ENCODE measurements at places on chromosomes 4 and X. TPM values are rescaled to one million over a fixed set of nuclear protein-coding genes. Genes with fewer than 3 reads are reported as not detected.
A peak's percentile ranks its signal among the peaks of the same experiment; 100 is the strongest.

Gene MGAT4D
- total RNA-seq = not detected

Gene FANCB
- 13.2 TPM for total RNA-seq

Gene CT55
- not detected for total RNA-seq

Gene MAGEE2
- total RNA-seq = not detected

GRCh38 chr4:165156906-165157305 is 44.2 kb upstream of the TMEM192 start:
- DNase-seq = no peak
- no peak overlapping the region for H3K27ac ChIP-seq
- H3K4me3 ChIP-seq = no peak overlapping the region
- H3K4me1 ChIP-seq = no peaks in the 10 kb centered on the region
- peaks cover 12% of the 10 kb centered on the region for H3K36me3 ChIP-seq

DNA sequence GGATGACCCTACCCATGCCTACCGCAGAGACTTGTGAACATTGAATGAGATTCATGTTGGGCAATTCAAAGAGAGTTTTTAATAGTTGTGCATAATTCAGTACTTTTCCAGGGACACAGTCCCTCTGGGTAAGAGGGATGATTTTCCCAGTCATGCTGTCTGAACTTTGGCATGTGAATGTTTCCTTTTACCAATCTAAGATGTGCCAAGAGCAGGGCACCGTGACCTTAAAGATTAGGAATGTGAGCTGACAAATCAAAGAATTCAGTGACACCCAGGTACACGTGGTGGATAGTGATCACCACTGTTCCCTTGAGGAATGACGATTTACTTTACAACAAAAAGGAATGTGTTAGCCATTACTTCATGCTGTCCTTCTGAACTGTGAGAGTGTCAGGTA is 515.6 kb downstream of the PPARGC1A start:
- peaks cover 23% of the 10 kb centered on the region for H3K27me3 ChIP-seq
- H3K36me3 ChIP-seq = no peaks in the 10 kb centered on the region
- no peak for DNase-seq
- no peak overlapping the region for H3K4me3 ChIP-seq
- no peak overlapping the region for H3K27ac ChIP-seq

- H3K4me3 ChIP-seq = no peak overlapping the region
Observed at GRCh38 chr4:39626261-39626660, 12.4 kb downstream of the SMIM14 start.

- no peaks in the 10 kb centered on the region for H3K27me3 ChIP-seq
- no peak overlapping the region for H3K4me3 ChIP-seq
- H3K27ac ChIP-seq = no peak overlapping the region
- H3K36me3 ChIP-seq = no peaks in the 10 kb centered on the region
Observed at GRCh38 chr4:182968917-182969650, 51.9 kb upstream of the DCTD start.

GRCh38 chr4:139655116-139655515 is 10.5 kb upstream of the MGST2 start:
- peaks cover 20% of the 10 kb centered on the region for H3K4me1 ChIP-seq
- no peak overlapping the region for H3K27ac ChIP-seq
- DNase-seq = no peak
- peaks cover 7% of the 10 kb centered on the region for H3K27me3 ChIP-seq
- no peaks in the 10 kb centered on the region for H3K36me3 ChIP-seq
- no peak overlapping the region for H3K4me3 ChIP-seq

GRCh38 chr4:21901831-21902230 is 46.7 kb downstream of the KCNIP4 start:
- H3K36me3 ChIP-seq = peaks cover 8% of the 10 kb centered on the region
- peaks cover 2% of the 10 kb centered on the region for H3K27me3 ChIP-seq
- no peak overlapping the region for H3K27ac ChIP-seq

Gene UGT2A1
- 0.34 TPM for total RNA-seq

Gene ANAPC10
- 17.7 TPM for total RNA-seq

DNA sequence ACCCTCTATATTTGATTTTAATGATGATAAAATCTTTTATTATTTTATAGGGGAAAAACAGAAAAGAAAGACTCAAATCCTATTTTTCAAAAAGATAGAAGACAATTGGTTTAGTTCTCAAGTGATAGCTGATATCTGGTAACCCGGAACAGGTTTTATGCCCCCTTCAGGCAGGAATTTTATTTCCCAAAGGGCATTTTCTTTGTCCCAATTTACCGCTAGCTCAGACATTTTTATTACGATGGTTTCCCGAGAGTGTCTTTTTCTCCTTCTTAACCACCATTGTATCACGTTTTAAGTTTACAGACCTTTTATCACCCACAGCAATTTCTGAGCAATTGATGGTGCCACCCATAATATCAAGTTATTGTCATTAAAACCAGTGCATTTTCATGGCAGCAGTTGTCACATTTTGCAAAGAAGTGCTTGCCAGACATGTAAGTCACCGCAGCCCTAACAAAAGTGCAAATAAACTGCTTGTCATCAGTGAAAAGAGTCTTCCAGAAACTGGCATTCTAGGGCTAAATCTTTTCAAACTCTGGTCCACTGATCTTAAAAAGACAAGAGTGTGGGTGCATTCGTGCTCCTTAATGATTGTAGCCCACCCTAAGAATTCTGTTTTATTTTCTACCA is 204.8 kb upstream of the VCX start:
- H3K36me3 ChIP-seq = peaks cover 13% of the 10 kb centered on the region
- H3K4me1 ChIP-seq = peaks cover 12% of the 10 kb centered on the region
- DNase-seq = no peak
- H3K4me3 ChIP-seq = no peak overlapping the region

Gene SOX3
- total RNA-seq = 16.3 TPM

DNA sequence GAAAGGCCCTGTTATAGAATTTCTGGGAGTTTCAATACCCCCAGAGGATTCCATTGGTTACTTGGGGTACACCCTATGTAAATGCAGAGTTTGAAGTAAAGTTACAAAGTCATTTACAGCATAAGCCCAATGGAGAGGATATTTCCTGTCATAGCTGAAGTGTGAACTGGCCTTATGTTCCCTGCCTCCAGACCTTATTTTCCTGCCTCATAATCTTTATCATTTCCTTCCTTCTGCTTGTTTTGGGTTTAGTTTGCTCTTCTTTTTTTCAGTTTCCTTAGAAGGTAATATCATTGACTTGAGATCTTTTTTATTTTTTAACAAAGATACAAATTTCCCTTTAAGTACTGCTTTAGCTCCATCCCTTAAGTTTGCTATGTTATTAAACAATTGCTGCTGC is 85.4 kb downstream of the PPEF1 start:
- no peak for DNase-seq
- H3K4me1 ChIP-seq = peaks cover 16% of the 10 kb centered on the region
- H3K27me3 ChIP-seq = peaks cover 25% of the 10 kb centered on the region

GRCh38 chr4:72546456-72546855 is 22.6 kb downstream of the ADAMTS3 start:
- peaks cover 3% of the 10 kb centered on the region for H3K36me3 ChIP-seq
- no peaks in the 10 kb centered on the region for H3K4me1 ChIP-seq

Gene GPR78
- 2.7 TPM for total RNA-seq

Gene CT45A2
- not detected for total RNA-seq

- peaks cover 45% of the 10 kb centered on the region for H3K4me1 ChIP-seq
- no peak overlapping the region for H3K4me3 ChIP-seq
- no peaks in the 10 kb centered on the region for H3K27me3 ChIP-seq
- DNase-seq = no peak
Observed at GRCh38 chr4:159129814-159130550, 27.1 kb downstream of the RAPGEF2 start.

Gene CHRNA9
- total RNA-seq = 1.9 TPM

DNA sequence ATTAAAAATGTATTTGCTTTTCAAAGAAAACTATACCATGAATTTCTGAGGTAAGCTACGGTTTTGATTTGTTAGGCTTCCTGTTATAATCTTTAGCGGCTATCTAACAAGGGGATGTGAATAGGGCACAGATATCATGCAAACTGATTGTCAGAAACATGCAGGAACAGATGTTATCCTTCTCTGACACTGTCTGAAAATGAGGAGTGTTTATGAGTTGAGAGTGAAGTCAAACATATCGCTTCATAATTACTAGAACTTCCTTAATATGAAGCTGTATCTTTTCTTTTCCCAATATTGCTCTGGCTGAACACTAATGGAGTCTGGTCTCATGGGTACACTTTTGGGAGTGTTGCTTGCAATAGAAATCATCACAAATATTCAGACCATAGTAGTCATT is 16.3 kb upstream of the SULT1B1 start:
- peaks cover 6% of the 10 kb centered on the region for H3K4me1 ChIP-seq
- H3K36me3 ChIP-seq = no peaks in the 10 kb centered on the region
- H3K27ac ChIP-seq = no peak overlapping the region

GRCh38 chrX:11197671-11198070 is 86.5 kb downstream of the HCCS start:
- no peak overlapping the region for H3K4me3 ChIP-seq
- H3K27me3 ChIP-seq = no peaks in the 10 kb centered on the region
- no peaks in the 10 kb centered on the region for H3K36me3 ChIP-seq

Gene VEGFC
- 0.61 TPM for total RNA-seq

Gene INPP4B
- total RNA-seq = 0.92 TPM

Gene ADAMTS3
- 3.2 TPM for total RNA-seq

GRCh38 chr4:1191621-1192020 is 19.2 kb upstream of the SPON2 start:
- peak; percentile 3 for DNase-seq
- H3K4me3 ChIP-seq = no peak overlapping the region
- H3K27ac ChIP-seq = no peak overlapping the region
- H3K27me3 ChIP-seq = peaks cover 5% of the 10 kb centered on the region
- H3K36me3 ChIP-seq = no peaks in the 10 kb centered on the region
- no peaks in the 10 kb centered on the region for H3K4me1 ChIP-seq

GRCh38 chr4:144862210-144862609 is 216.3 kb downstream of the HHIP start:
- peaks cover 26% of the 10 kb centered on the region for H3K36me3 ChIP-seq
- H3K27ac ChIP-seq = no peak overlapping the region
- DNase-seq = no peak
- 0 out of 2 replicates have a peak, but pooled peaks cover 2% of the 10 kb centered on the region for H3K4me1 ChIP-seq
- H3K27me3 ChIP-seq = peaks cover 3% of the 10 kb centered on the region

GRCh38 chrX:96689991-96690390 is 5.3 kb downstream of the DIAPH2 start:
- no peak overlapping the region for H3K27ac ChIP-seq
- no peaks in the 10 kb centered on the region for H3K27me3 ChIP-seq
- no peaks in the 10 kb centered on the region for H3K36me3 ChIP-seq
- DNase-seq = no peak

GRCh38 chrX:13834355-13834754 is 17.5 kb upstream of the GPM6B start:
- H3K4me3 ChIP-seq = no peak overlapping the region
- no peaks in the 10 kb centered on the region for H3K27me3 ChIP-seq
- no peak for DNase-seq
- no peaks in the 10 kb centered on the region for H3K36me3 ChIP-seq
- no peak overlapping the region for H3K27ac ChIP-seq

Gene SH3RF1
- total RNA-seq = 13.2 TPM

GRCh38 chr4:76457885-76458284 is 22.9 kb downstream of the SHROOM3 start:
- H3K27ac ChIP-seq = no peak overlapping the region
- no peak overlapping the region for H3K4me3 ChIP-seq
- peaks cover 35% of the 10 kb centered on the region for H3K4me1 ChIP-seq
- DNase-seq = no peak
- H3K27me3 ChIP-seq = no peaks in the 10 kb centered on the region
- H3K36me3 ChIP-seq = peaks cover 15% of the 10 kb centered on the region

GRCh38 chrX:130915302-130915701 is 12.3 kb upstream of the ENOX2 start:
- no peak overlapping the region for H3K4me3 ChIP-seq
- peaks cover 7% of the 10 kb centered on the region for H3K4me1 ChIP-seq
- no peak overlapping the region for H3K27ac ChIP-seq
- peaks cover 2% of the 10 kb centered on the region for H3K36me3 ChIP-seq

- no peak for DNase-seq
- H3K36me3 ChIP-seq = no peaks in the 10 kb centered on the region
- peaks cover 24% of the 10 kb centered on the region for H3K4me1 ChIP-seq
- peaks cover 82% of the 10 kb centered on the region for H3K27me3 ChIP-seq
Observed at GRCh38 chr4:105149771-105150170, 3.1 kb downstream of the TET2 start.

GRCh38 chrX:13285229-13285628 is 34.6 kb downstream of the ATXN3L start:
- peaks cover 30% of the 10 kb centered on the region for H3K36me3 ChIP-seq
- H3K27ac ChIP-seq = peak overlapping the region; percentile 58
- no peak overlapping the region for H3K4me3 ChIP-seq
- peaks cover 3% of the 10 kb centered on the region for H3K27me3 ChIP-seq
- no peak for DNase-seq

Gene VCX2
- not detected for total RNA-seq

DNA sequence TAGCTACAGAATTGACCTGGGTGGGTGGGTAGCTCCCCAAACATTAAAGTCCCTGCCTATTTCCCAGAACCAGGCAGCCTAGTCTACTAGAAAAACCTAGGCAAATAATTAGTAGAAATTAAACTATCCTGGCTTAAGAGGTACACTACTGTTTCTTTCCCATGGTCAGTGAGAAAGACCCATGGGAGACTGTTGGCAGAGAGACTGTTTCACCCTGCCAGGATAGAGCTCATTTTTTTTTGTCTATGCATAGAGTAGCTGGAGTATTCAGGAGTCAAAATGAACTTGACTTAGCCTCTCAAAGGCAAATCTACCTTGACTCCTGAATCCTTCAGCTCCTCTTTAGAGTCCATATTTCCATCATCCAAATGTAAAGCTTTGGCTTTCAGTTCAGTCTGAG is 107.0 kb upstream of the AR start:
- DNase-seq = no peak
- no peak overlapping the region for H3K4me3 ChIP-seq
- no peaks in the 10 kb centered on the region for H3K27me3 ChIP-seq

DNA sequence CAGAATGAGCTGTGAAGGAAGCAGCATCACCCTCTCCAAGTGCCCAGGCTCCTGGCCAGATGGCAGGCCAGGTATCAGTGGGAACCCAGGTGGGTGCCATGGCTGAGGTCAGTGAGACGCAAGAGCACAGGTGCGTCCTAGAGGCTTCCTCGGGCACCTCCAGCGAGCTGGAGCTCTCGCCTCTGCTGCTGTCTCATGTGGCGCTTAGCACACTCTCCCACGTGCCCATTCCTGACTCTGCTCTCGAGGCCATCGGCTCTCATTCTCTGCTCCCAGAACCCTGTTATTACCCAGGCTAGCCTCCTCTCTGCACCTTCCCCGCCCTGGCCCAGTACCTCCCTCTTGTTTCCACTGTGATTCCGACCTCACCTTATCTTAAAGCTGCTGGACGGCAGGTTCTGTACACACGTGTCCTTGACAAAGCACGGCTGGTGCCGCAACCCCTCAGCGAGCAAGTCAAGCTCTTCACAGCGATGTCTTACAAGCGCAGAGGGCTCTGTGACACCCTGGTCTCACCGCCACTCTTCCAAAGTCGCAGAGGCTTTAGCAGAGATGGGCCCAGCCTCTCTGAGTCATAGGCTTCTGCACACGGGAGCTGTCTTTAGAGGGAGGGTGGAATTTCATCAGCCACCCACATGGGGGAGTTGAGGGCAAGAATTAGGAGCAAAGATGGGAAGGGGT is 15.4 kb upstream of the MSANTD1 start:
- peaks cover 15% of the 10 kb centered on the region for H3K4me1 ChIP-seq
- no peak overlapping the region for H3K4me3 ChIP-seq
- peaks cover 69% of the 10 kb centered on the region for H3K36me3 ChIP-seq
- no peak for DNase-seq
- peak overlapping the region; percentile 30 for H3K27ac ChIP-seq
- H3K27me3 ChIP-seq = peaks cover 20% of the 10 kb centered on the region

Gene PIN4
- 8.8 TPM for total RNA-seq

- no peak for DNase-seq
- no peak overlapping the region for H3K27ac ChIP-seq
- H3K4me3 ChIP-seq = no peak overlapping the region
- peaks cover 20% of the 10 kb centered on the region for H3K36me3 ChIP-seq
- H3K4me1 ChIP-seq = peaks cover 56% of the 10 kb centered on the region
Observed at GRCh38 chr4:4456816-4457578, 70.1 kb downstream of the NSG1 start.

Gene TRPC3
- 0.26 TPM for total RNA-seq

Gene SYP
- total RNA-seq = 7.0 TPM
